ENCODE measurements at places on chromosomes 1 and 21. TPM values are rescaled to one million over a fixed set of nuclear protein-coding genes. Genes with fewer than 3 reads are reported as not detected.

Gene TMEM200B
- polyA plus RNA-seq, result 15.4 TPM

Gene LYPD8
- polyA plus RNA-seq, result 0.04 TPM

Gene SH2D1B
- 0.26 TPM for polyA plus RNA-seq

Gene LCE3E
- polyA plus RNA-seq, result not detected

Gene MCOLN3
- polyA plus RNA-seq, result 7.5 TPM

Gene SELENOF
- 382 TPM for polyA plus RNA-seq

Gene LRRN2
- 13.4 TPM for polyA plus RNA-seq

Gene DAB1
- 7.0 TPM for polyA plus RNA-seq

Gene RNU1-4
- not detected for polyA plus RNA-seq

Gene RPTN
- not detected for polyA plus RNA-seq

Gene C2CD4D
- 0.18 TPM for polyA plus RNA-seq

Gene HRNR
- 1.0 TPM for polyA plus RNA-seq

Gene SMG7
- 69.8 TPM for polyA plus RNA-seq

Gene TGFB2
- polyA plus RNA-seq, result 17.9 TPM

All from right renal pelvis (tissue), 4 donors.